GM12892 (cell line): ENCODE measurements at places on chromosomes 1 and 21.

DNA sequence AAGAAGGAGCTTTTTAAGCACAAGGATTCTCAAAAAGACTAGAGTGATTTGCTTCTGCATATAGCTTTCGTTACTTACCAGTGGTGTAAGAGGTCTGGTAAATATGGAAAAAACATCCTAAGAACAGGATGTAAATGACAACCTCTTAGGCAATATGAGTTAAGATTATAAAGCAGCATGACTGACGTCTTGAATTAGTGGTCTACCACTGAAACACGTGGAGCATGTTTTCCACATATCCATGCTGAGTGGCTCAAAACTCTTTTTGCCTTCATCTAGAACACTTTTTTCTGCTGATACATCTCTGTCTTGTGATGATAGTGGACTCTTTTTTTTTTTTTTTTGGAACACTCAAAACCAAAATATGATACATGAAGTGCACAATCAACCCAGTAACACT is 44.6 kb downstream of the RCAN1 start:
- no peak for DNase-seq

- DNase-seq = no peak
Measured at GRCh38 chr1:63601061-63601460, 7.8 kb downstream of the PGM1 start.

DNA sequence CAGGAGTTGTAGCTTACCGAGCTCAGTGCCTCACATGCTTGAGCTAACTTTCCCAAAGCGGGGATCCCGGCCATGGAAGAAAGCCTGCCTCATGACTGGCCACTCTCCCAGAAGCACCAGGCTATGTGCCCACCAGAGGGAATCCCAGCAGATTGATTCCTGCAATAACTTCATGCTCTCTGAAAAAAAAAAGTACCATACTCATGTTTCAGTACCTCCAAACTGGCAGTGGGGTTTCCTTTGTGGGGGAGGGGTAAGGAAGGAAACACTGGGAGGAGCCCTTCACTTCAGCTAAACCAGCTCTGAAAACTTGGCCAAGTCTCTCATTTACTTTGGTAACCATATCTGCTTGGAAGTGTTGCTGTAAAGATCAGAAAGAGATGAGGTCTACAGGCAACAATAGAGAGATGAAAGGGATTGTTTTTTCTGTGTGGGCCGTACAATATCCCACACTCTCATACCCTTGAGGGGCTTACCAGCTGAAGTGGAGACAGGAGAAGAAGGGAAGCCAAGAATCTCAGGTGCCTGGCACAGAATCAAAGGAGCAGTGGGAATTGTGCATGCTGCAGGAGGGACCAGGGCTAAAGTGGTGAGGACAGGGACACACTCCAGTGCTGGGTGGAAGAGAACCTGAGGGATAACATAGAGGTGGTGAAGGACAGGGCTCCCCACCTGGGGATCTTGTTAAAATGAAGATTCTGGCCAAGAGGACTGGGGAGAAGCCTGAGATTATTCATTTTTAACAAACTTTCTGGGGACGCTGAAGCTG is 42.4 kb upstream of the TACSTD2 start:
- DNase-seq = no peak

DNA sequence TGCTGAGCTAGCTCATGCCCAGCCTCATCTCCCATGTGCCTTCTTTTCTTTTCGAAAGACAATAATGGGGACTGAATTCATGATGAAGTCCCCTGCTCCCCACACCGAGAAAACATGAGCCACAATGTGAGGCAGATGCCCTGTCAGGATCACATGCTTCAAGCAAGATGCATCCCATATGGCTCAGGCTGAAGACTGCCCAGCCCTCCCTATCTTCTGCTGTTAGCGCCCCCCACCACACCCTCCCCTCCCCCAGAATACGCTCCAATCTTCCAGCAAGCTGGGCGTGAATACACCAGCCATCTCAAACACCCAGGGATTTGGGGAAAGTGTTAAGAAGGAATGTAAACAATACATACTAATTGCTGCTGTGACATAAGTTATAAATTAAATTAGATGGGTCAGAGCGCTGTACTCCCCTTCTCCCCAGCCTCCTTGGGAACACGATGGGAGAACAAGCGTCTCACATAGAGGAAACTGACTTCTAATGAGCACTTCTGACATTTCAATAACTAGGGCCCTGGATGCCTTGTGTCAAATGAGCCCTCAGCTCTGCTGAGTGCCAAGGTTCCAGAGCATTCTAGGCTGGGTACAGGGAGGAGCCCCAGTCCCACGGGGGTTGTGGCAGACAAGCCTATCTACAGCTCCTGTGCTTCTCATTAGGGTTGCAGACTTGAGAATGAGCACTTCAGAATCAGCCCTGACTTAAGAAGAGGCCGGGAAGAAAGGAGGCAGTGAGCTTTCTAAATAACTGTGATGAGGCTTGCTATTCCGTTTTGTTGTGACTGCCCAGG is 55.6 kb downstream of the TNR start:
- no peak for DNase-seq

DNA sequence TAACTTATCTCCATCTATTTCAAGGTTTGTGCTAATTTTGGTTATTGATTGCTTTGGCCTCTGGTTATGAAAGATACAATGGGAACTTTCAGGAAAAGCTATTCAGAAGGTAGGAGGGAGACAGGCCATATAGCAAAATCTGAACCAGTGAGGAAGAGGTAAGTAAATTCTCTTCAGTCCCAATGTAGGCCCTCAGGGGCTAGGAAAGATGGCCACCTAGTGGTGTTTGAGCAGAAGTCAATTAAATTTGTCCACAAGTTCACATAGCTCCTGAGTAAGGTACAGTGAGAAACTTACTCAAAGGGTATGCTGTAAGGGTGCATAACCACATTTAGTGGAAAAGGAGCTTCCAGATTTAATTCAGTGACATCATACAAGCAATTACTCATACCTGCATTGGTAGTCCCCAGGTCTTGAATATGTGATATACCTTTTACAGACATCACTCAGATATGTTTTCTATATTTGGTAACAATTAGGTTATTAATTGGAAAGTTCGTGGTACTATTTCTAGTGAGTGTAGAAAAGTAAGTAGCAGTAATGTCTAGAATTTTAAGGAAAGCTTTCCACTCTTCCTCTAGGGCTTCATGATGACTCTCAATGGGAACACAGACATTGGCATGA is 21.4 kb upstream of the FMO1 start:
- DNase-seq = no peak

DNA sequence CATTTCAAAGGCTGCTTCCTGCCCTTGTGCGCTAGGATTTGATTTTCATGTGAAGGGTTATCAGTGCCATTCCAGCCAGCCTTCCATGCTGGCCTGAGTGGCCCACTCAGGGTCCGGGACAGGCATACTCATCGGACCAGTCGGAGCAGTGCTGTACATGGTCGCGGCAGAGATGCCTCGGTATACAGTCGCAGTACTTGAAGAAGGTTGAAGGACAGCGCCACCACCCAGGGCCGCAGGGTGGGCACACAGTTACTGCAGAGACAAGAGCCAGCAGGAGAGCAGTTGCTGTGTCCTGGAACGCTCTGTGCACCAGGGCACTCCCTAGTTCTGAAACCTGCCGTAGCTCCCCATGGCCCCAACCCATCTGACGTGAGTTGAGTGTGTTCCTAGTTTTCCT is 9.1 kb downstream of the LDLRAD1 start:
- no peak for DNase-seq

DNA sequence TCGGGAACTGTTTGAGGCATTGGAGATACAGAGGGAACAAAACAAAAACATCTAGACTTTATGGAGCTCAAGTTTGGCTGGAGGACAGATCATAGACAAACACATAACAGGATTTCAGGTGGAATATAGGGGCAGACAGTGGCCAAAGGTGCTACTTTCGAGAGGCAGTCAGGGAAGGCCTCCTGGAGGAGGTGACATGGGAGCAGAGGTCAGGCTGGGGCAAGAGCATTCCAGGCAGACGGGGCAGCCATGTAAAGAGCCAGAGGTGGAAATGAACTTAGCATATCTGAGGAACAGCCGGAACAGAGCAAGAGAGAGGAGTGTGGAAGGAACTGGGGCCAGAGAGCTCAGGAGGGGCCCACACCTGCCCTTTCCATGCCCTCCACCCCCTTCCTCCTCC is 122.3 kb downstream of the DMRTB1 start:
- DNase-seq = no peak

DNA sequence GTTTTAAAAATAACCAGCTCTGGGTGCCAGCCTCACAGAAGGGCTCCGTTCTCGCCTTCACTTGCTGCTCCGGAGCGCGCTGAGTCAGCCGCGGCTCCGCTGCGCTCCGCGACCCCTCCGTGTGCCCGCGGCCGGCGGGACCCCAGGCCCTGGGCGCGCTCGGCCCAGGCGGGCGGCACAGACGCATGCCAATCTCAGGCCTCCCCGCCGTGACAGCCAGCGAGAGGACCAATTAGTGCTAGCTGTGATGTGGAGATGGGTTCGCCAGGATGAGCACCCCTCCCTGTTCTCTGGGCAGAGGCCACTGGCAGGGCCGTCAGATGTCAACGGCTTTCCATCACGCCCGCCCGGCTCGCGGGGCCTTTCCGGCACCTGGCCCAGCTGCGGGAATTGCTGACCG is 293.8 kb downstream of the SPATA17 start:
- DNase-seq = no peak

DNA sequence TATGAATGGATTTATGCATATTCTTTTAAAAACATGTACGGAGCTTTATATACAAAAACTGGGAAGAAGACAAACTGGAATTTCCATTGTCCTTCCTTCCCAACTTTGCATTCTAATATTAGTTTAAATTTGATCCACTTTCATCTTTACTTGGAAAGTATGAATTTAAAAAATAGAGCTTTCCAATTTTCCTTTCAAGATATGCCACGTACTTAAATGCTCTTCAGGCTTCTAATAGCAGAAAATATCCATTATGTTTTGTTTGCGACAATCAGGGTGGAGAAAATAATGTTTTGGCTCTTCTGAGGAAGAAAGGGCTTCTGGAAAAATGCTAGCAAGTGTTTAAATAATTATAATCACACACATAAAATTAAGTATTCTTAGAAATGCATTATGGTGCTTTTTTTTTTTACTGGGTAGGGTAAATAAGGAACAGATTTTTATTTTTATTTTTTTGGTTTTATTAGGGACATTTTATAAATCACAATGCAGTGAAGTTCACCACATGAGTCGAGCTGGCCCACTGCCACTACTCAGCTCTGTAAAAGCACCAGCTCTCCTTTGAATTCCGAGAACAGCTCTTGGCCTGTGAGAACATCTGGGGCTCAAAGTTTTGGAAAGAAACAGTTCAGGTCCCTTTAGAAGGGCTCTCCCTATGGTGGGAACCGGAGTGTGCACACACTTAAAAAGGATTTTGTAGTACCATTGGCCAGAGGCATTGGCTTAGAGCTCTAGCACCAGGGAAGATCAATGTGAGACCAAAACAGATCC is 287.4 kb upstream of the LYPLAL1 start:
- DNase-seq = no peak

DNA sequence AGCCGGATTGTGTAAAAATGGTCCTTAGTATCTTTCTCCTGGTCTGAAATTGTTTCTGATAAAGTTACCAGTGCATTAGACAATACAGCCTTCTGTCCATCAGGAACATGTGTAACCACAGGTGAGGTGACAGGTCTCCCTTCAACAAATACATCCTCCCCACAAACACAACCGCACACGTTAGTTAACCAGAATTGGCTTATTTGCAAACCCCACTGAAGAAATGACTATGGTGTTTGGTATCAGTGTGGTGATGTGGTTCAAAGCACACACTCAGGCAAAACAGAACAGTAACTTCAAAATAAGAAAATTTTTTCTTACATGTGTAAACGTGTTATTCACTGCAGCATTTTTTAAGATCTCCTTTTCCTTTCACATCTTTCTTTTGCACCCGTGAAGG is 517.2 kb upstream of the NR5A2 start:
- no peak for DNase-seq

GRCh38 chr21:34020983-34021553 is 52.3 kb upstream of the MRPS6 start:
- DNase-seq = no peak

DNA sequence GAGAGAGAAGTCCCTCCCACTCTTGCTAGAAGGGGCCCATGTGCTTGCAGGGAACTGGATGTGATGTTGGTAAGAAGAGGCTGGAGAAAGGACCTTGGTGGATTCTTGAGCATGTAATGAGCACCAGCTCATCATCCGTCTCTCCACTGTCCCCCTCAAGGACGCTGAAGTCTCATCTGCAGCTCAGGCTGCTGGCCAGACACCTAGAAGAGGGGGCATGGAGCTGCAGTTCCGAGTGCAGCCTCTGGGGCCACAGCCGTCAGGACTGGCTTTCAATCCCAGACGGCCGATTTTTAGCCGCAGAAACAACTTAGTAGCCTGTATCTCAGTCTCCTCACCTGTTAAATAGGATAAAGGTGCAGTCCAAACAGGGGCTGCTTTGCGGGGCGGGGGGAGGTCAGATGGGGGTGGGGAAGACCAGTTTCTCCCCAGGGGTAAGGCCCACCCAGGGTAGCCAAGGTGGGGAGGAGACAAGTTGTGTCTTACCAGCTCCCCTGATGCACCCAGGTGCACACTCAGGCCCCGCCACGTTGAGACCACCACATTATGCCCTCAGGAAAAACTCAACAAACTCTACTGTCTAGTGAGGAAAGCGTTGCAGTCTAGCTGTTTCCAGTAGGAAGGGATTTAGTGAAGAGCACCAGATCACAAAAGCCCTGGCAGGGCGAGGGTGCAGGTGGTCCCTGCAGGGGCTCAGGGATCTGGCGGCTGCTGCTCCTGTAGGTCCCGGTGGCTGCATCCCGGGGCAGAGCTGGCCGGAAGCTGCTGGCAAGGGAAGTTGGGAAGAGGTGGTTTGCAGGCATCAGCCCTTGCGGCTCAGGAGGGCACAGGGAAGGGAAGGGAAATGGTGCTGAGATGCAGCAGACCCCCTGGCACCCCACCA is 29.5 kb downstream of the LDLRAP1 start:
- DNase-seq = peak; percentile 73

GRCh38 chr1:151199873-151200581 is 1.7 kb downstream of the PIP5K1A start:
- no peak for DNase-seq
